ENCODE measurements at places on chromosomes 4 and X.

- no peak for DNase-seq
Observed at GRCh38 chrX:46178763-46179162, 366.5 kb downstream of the ZNF674 start.

GRCh38 chr4:183758758-183759447 is 99.8 kb downstream of the TRAPPC11 start:
- no peak for DNase-seq

DNA sequence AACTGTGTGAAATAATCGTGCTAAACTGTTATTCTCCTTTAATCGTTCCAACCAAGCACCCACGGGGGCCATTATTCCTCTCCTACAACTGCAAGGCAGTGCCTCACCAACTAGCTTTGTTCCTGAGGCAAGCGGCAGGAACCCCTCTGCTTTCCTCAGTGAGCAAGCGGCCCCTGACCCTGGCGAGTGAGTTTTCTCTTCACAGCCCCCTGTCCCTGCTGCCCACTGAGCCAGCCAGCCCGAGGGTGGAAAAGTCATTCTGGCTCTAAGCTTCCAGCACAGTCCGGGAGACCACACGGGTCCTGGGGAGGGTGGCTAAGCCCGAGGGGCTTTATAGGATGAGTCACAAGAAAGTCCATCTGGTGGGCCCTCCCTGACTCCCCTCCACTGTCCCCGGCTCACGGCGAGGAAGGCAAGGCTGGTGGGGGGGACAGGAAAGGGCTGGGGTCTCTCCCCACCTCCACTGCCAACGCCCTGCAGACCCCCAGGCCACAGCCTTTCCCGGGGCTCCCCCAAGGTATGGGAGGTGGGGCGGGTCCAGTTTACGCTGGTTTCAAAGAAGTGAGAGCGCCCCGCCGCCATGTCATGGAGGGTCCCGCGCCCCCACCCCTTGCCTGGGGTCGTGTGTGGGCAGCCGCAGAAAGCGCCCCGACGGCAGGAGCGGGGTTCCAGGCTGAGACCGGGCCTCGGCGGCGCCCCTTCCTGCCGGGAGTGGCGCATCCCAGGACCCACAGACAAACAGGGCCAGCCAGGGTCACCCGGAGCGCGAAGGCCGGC is 45.0 kb downstream of the CPLX1 start:
- DNase-seq = no peak

GRCh38 chr4:173119818-173120217 is 48.8 kb upstream of the GALNT7 start:
- DNase-seq = no peak

- DNase-seq = no peak
Observed at GRCh38 chr4:56468097-56468422, 643 bp downstream of the SRP72 start.

GRCh38 chr4:80913381-80913780 is 117.1 kb upstream of the BMP3 start:
- DNase-seq = no peak

DNA sequence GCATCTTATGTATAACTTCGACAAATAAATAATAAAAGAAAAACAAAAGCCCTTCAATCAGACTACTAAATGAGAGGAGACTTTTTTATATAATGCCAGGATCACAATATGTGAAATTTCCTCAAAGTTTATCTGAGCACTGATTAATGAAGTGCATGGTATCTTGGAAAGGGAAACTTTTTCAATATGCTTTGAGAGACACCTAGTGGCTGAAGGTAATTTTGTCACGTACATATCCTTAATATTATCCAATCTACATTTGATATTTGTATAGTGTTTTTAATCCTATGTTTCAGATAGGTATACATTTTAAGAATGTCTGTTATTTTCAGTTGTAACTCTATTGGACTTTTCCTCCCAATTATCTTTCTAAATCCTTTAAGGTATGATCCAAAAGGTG is 146.8 kb downstream of the KLHL4 start:
- DNase-seq = no peak

DNA sequence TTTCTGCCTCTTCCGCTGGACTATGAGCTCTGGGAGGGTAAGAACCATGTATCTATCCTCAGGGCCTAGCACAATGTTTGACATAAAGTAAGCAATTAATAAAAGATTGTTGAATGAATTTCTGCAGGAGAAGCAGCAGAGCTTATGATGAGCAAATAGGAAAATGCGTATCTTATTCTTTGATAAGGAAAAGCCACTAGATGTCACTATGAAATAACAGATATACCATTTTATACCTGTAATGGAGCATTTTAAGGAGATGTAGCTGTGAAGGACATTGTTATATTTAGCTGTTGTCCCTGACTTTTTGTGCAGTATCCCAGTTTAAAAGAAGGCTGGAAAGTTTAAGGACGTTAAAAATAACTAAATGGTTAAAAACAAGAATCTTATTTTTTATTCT is 147.2 kb upstream of the MBNL3 start:
- DNase-seq = no peak

- no peak for DNase-seq
Observed at GRCh38 chrX:68727696-68728095, 80.2 kb downstream of the STARD8 start.

- DNase-seq = no peak
Observed at GRCh38 chrX:78476701-78477100, 149.3 kb upstream of the CYSLTR1 start.

GRCh38 chr4:168019921-168020320 is 72.4 kb upstream of the ANXA10 start:
- DNase-seq = no peak

GRCh38 chrX:148382983-148383382 is 117.4 kb upstream of the AFF2 start:
- no peak for DNase-seq

GRCh38 chr4:65973186-65973585 is 302.9 kb upstream of the EPHA5 start:
- DNase-seq = no peak

DNA sequence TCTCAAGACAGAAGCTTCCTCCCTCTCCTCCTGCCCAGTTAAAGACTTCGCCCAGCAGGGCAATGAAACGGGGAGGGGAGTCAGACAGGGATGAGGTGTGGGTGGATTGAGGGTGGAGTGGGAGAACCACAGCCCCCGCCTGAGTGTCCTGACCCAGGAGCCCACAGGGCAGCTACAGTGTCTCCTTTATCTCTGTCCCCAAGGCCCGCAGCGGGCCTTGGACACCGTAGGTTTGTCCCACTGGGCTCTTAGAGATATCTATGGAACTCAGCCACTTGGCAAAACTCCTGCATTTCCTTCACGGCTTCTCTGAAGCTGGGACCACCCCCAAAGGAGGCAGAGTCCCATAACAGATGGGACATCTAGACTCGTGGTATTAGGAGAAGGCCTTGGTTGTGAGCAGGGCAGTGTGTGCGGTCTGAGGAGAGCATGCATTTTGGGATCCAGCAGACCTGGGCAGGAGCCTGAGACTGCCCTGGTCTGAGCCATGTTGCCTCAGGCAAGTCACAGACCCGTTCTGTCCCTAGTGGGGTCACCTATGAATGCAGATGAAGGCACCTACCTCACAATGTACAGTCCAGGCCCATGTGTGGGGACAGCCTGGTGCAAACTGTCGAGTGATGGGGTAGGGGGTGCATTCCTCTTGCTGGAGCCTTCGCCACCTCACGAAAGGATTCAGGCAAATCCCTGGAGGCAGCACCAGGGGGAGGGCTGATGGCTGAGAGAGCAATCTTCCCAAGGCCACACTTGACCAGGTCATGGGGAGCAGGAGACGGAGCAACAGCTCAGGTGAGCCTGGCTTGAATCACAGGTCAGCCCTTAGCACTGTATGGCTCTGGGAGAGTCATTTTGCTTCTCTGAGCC is 225.7 kb upstream of the PSAPL1 start:
- no peak for DNase-seq

- no peak for DNase-seq
Observed at GRCh38 chr4:150650751-150651150, 68.8 kb downstream of the MAB21L2 start.

DNA sequence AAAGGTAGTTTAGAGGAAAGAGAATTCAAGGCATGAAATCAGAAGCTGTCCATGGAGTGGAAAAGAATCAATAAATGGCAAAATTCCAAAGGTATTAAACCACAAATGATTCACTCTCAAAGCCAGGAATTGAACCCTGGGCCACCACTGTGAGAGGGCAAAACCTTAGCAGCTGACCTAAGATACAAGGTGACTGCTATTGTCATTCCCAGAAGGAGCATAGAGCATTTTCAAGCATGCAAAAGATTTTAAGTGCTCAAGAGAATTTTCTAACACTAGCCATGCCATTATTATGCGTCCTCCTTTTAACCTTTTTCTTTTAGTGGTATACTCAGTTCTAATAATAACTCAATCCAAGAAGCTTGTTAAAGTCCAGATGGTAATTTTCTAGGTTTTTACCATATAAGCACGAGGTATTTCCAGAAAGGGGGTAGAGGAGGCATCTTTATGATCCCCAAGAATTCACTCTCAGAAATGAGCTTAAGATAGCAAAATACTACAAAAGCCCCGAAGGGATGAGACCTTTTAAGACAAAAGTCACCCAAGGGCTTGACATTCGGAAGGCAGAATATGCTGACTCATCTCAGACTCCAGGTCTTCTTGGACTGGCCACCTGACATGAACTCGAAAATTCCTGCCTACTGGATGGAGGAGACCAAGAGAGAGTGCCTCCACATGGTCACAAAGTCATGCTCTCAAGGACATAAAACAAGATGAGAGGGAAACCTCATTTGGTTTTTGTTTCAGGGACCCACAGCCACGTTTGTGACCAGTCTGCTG is 13.8 kb upstream of the PAGE5 start:
- DNase-seq = no peak

- DNase-seq = no peak
Observed at GRCh38 chr4:37757121-37757520, 69.4 kb upstream of the PGM2 start.

DNA sequence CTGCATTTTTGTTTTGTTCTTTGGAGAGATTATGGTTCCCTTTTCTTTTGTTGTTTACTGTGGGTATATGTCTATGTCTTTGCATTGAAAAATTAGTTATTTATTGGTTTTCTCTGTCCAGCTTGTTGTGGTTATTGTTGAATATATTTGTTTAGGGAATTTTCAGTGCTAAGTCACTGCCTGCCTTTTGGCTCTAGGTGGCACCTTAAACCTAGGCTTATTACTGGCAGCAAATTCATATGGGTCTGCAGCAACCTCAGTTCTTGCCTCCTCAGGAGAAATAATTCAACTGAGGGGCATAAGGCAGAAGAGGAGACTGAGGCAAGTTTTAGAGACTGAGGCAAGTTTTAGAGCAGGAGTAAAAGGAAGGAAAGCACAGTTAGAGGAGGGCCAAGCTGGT is 1157.3 kb upstream of the AGA start:
- DNase-seq = no peak

- DNase-seq = no peak
Observed at GRCh38 chr4:73021634-73022033, 47.9 kb downstream of the COX18 start.

- DNase-seq = no peak
Observed at GRCh38 chrX:140918398-140919038, 83.9 kb upstream of the SPANXB1 start.

DNA sequence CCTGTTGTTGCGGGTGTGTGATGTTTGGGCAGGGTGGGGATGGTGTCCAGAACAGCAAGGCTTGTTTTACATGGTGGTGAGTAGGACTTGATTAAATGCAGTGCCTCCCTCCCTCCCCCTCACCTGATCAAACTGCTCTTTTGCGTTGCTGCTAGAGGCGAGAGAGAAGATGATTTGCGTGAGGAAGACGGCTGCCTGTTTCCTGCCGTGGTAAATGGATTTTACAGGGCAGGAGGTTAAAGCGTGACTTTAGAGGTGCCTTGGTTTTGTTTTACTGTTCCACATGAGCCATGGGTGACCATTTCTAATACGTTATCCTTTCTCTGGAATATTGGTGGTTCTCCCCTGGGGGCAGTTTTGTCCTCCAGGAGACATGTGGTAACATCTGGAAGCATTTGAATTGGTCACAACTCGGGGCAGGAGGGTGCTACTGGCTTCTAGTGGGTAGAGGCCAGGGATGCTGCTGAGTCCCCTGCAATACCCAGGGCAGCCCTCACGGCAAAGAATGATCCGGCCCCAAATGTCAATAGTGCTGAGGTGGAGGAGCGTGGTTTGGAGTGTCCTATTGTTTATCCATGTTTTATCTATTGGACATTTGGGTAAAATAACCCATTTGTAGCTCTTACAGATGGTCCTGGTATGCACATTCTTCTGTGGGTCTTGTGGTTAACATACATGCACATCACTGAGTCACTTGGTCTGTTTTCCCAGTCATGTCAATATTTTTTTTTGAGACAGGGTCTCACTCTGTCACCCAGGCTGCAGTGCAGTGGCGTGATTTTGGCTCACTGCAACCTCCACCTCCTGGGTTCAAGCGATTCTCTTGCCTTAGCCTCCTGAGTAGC is 73.7 kb downstream of the SHROOM2 start:
- no peak for DNase-seq

GRCh38 chr4:142191901-142192300 is 555.5 kb downstream of the IL15 start:
- DNase-seq = no peak

DNA sequence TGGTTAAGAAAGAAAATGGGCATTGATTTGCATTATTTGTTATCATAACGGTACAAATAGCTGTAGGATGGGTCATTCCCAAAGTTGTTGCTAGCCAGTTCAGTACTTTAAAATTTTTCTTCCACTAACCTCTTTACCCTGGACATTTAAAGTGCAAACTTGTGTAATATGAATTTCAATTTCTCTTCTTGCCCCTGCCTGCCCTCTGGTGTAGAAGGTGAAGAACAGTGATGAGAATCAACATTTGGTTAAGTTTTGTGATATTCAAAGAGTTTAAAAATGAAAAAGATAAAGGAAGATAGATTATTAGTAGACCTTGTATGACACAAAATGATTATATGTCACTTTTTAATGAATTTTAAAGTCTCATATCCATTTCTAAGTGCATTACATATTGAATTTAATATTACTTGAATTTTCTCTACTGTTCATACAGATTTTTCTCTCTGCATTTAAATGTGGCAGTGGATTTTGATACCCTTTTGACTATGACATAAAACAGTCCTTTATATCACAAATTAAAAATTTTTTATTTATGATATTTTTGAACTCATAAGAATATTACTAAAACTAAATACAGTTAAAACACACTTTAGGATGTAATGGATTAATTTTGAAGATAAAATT is 337.7 kb downstream of the BMPR1B start:
- no peak for DNase-seq

GRCh38 chr4:88868510-88868909 is 170.9 kb upstream of the NAP1L5 start:
- no peak for DNase-seq

- DNase-seq = no peak
Observed at GRCh38 chrX:38816155-38816554, 14.9 kb downstream of the MID1IP1 start.
